ENCODE measurements at places on chromosomes 2 and 18.

DNA sequence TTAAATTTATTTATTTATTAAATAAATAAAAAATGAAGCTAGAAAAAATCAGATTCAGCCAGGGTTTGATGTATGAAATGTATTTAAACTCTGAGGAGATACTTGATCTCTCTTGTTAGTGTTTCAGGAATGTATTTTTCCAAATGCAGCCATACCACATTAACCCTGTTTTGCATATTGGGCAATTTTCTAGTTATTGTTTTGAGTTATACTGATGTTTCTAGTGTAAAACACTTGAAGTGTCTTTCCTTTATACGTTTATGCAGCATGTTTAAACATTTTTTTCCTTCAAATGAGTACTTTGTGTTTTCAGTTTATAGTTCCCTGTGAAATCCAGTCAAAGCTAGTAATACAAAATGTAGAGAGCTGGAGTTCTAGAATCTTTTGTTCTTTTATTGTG is 69.9 kb downstream of the WDR7 start:
- DNase-seq, result no peak

GRCh38 chr18:77160515-77160914 is 27.9 kb upstream of the MBP start:
- no peak for DNase-seq

DNA sequence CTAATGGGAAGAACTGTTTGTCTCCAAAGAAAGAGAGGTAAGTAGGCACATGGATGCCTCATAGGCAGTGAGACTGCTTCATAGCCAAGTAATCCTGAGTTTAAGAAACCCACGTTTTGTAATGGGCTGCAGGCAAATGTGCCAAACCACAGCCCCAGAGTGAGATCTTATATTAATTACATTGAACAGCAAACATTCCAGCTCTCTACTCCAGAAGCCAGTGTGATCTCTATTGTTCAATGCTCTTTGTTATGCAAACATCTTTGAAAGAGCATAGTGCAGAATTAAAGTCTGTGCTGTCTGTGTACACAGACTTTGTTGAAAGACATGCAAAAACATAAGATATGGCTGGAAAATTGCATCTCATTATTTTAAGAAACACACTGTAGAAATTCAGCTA is 720.8 kb upstream of the REG3G start:
- DNase-seq, result no peak

- DNase-seq, result no peak
These were observed 941.1 kb upstream of the FANCL start for GRCh38 chr2:59182249-59182648.

DNA sequence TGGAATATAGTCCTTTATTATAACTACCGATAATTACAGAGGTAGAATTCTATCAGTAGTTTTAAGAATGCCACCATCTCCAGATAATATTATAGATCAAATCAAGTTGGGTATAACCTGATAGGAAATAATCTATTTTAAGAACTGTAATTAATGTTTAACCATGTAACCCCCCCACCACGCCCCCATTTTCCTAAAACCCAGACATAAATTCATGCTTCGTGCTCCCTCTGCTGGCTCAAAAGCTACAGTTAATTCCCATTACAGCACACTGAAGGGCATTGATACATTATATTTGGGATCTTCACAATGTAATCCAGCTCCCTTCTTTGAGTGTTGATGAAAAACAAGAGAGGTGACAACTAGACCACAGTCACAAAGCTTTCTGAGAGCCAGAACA is 228.0 kb upstream of the SMAD7 start:
- no peak for DNase-seq

DNA sequence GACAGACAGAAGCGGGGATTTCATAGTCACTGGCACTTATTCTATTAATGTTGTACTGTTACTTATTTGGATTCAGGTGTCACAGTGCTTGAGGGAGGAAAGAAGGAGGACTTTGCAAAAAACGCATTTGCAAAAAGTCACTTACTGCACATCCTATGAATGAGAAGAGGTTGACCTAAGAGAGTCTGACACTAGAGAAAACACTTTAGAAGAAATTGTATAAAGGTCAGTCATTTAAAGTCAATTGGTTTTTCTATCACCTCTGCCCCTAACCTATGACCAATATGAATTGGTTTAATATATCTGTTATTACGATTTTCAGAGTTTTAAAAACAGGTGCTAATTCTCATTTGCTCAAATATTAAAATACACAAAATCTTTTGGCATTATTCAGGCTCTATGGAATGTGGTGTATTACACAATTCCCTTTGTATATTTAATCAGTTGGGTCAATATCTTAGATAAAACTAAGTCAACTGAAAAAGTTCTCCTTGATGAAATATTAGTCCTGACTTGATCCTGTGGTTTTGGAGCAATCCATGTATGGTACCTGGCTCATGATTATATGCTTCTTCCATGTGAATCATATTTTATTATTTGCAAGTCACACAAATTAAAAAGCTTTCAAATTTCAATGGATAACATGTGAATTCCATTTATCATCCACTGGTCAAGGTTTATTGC is 157.4 kb downstream of the CDH2 start:
- no peak for DNase-seq

DNA sequence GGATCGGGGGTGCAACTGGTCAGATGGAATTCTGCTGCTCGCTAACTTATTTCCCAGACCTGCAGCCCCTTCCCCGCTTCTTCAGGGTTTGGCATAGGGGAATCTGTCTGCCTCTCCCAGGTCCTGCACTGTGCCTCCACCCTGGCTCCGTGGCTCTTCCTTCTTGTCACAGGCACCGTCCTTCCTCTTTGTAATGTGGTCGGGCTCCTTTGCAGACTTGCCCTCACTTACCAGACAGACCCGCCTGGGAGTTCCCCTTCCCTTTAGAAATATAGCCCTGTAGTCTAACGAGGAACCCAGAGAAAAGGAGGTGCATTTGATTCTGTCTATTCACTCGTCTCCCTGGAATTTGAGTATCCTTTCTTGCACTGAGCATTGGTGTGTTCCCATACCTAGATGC is 63.9 kb upstream of the PAX8 start:
- no peak for DNase-seq

DNA sequence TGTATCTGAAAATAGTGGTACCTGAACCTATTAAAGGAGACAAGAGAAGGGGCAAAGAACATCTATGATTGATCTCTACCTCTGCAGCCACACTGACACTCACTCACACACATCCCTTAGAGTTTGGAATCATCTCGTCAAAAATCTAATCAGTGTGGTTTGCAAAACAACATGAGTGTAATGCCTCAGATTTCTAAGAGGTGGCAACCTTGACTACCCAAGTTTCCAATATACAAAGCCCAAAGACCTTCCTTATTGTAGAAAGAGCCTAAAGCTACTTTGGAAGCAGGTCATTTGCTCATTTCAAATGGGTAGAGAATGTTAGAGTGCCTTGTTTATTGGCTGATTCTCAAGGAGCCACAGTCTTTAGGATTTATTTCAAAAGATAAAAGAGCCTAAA is 444.9 kb downstream of the ARHGAP15 start:
- DNase-seq, result no peak

DNA sequence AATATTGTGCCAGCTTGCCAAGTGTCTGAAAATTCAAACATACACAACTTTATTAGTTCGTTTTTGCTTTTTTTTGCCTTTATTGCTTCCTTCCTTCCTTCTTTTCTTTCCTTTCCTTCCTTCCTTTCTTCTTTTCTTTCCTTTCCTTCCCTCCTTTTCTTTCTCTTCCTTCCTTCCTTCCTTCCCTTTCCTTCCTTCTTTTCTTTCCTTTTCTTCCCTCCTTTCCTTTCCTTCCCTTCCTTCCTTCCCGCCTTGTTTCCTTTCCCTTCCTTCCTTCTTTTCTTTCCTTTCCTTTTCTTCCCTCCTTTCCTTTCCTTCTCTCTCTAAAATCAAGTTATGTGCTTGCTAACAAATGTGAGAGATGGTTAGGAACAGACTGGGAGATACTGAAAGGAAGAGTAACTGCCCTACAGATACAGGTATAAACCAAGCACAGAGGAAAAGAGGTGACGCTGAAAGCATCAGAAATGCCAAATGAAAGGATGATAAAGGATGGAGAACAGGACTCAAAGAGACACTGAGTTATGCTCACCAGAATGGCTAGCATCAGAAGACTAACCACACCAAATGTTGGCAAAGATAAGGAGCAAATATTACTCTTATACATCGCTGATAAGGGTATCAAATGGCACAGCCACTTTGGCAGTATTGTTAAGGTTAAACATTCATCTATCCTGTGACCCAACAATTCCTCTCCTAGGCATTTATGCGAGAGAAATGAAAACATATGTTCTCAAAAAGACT is 151.6 kb downstream of the MREG start:
- no peak for DNase-seq

DNA sequence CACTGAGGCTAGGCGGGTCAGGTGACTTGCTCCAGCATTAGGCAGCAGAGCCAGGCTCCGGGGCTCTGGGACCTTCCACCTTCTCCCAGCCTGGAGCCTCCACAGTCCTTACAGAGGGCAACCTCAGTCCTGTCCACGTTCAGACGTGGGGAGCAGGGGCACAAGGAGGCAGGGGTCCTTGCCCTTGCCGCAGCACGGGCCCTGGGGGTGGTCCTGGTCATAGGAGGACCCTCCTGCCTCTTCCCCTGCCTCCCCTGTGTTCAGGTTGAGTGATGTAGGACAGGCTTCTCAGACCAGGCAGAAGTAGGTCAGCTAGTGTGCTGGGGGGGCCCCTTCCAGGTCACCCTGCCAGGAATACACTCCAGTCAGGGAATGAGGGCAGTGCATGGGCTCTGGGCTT is 5.4 kb upstream of the ARHGEF4 start:
- DNase-seq, result no peak

DNA sequence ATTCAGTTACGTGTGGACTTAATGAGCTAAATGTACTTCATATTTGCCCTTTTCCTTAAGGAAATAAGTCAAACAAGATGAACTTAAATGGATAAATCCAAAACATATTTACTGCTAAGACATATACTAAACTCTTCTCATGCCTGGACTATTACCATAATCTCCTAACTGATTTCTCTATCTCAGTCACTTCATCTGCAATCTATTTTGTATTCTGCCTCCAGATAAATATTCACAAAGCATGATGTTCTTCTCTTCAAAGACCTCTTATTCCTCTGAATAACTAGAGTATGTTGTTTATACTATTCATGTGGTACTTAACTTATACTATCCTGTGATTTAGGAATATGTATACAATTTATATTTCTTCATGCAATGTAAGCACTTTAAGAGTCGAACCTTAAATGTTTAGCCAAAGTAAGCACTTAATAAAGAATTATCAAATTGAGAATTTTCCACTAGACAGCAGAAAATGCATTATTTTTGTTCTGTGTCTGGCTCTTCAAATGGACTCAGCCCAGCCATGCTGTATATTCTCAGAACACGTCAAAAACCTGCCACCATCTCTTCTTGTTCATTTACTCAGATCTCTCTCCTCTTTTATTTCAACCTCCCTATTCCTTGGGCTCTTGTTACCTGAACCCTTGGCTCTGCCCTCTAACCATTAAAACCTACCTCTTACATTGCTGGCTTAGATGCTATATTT is 79.9 kb upstream of the ARHGAP28 start:
- no peak for DNase-seq

GRCh38 chr18:41646915-41647620 is 308.0 kb upstream of the PIK3C3 start:
- no peak for DNase-seq

DNA sequence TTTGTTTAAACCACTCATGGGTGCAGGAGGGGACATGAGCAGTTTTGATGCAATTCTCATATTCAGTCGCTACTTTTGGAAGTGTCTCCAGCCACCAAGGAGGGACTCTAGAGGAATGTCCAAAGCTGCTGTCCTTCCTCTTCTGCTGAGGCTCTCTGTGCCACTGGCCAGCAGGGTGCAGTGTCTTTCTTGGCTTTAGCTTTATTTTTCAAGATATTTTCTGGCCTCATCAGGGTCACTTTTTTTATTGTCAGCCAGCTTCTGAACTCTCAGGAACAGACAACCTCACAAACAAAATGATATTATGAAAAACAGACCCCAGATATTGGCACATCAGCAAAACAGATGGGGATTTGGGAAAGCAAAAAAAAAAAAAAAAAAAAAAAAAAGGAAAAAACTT is 289.3 kb upstream of the ZSWIM2 start:
- DNase-seq, result no peak

DNA sequence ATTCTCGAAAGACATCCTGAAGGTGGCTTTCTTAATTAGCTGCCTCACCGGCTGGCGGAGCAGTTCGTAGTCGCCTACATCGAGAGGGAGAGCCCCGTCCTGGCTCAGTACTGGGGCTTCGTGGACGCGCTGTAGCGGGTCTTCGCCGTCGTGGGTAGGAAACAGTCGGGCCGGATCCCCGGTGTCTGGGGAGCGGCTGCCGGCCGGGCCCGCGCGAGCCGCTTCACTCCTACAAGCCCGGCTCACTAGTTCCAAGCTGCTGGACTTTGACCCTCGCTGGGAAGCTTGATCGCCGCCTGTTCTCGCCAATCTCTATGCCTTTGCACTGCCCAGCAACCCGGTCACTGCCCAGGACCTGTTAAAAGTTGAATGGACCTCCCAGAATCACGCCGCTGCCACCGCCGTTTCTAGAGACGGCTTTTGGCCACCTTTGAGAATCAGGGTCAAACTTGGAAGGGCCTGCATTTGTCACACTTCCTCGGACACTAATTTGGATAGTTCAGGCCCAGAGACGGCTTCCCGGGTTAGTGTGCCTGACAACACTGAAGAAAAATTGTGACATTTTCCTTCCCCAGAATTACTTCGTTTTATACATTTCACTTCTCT is 41.4 kb upstream of the AKAIN1 start:
- DNase-seq, result no peak

- DNase-seq, result no peak
These were observed 720.3 kb upstream of the ID2 start for GRCh38 chr2:7961550-7961949.

- DNase-seq, result no peak
These were observed 3.0 kb upstream of the OSR1 start for GRCh38 chr2:19361325-19361990.

- no peak for DNase-seq
These were observed 184.1 kb downstream of the CALCRL start for GRCh38 chr2:187263675-187264560.

- no peak for DNase-seq
These were observed 10.5 kb upstream of the CDK15 start for GRCh38 chr2:201795607-201796477.

DNA sequence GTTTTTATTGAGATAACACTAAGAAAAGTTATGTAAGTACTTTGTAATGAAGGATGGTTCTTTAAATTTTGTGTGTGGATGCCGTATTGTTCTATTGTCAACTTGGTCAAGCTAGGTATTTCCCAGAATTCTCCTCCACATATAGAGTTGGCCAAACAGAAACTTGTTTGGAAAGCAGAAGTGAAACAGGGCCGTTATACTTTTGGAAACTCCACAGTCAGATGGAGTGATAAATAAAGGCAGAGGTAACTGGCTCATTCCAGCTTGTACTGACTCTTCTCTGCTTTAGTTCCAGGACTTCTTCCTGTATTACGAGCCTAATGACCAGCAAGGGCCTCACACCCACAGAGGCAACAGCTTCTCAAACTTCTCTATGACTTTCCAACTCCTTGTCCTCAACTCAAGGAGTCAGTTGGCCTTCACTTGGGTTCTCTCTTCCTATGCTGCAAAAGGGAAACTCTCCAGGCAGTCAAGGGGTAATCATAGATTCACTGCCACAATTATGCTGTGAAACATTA is 16.4 kb upstream of the STARD7 start:
- no peak for DNase-seq

- DNase-seq, result no peak
These were observed 12.4 kb downstream of the IL37 start for GRCh38 chr2:112923237-112923966.
